ENCODE measurements at places on chromosomes 5 and 9.

DNA sequence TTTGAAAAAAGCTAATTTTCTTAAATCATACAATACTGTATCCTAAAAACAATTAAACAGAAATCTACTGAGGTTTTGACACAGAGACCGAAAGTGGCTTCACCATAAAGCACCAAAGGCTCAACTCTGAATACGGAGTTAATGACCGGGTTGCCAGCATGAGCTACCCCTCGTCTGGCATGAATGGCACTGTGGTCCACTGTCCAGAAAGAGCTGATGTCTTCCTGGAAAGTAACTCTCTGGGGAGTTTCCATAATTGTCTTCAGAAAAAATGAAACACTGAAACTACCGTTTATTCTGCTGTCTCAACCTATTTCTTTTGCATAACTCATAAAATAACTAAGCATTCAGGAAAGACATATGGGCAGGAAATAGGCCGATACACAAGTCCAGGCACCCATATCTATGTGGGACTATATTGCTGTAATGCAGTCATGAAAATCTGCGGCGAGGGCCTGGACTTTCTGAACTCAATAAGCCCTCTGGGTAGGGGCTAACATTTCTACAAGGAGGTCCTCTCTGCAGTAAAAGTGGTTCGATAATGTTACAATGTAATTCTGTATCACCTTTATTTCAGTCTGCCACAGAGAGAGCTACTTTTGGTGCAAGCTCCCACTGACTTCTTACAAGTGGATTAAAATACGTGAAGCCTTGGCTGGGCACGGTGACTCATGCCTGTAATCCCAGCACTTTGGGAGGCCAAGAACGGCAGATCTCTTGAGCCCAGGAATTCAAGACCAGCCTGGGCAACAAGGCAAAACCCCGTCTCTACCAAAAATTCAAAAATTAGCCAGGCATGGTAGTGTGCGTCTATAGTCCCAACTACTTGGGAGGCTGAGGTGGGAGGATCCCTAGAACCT is 52.4 kb downstream of the ANKH start:
- DNase-seq: no peak

DNA sequence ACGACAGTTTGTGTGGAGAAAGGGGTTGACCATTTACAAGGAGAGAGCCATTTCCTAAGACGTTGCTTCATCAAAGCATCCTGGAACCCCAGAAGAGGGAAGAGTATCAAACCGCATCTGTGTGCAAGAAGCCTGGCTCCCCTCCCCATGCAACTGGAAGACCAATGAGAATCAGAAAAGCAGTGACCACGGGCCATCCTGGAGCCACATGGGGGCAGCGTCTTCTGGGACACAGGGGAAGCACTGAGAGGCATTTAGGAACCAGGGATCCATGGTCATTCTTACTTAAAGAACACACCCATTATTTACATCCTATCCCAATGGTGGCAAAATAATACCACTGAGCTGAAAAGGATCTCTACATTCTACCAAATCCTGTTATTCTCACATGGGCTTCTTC is 29.3 kb downstream of the SEMA5A start:
- no peak for DNase-seq

- DNase-seq: no peak
Measured at GRCh38 chr5:135367076-135367475, 32.0 kb downstream of the MACROH2A1 start.

DNA sequence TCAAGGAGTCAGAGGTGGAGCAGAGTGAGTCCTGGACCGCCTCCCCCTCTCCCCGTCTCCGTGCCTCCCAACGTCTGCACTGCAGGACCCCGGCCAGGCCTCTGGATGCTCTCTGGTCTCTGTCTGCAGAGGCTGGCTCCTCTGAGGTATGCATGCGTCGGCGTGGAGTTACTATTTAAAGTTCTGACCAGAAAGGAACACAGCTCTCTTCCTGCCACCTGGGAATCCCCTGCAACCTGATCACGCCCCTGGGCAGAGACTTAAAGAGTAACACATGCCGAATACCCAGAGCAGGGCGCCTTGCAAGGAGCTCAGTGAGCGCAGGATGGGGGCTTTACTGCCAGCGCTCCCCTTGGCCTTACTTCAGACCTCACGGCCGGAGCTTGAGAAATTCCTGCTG is 16.0 kb downstream of the ANXA6 start:
- DNase-seq: no peak

DNA sequence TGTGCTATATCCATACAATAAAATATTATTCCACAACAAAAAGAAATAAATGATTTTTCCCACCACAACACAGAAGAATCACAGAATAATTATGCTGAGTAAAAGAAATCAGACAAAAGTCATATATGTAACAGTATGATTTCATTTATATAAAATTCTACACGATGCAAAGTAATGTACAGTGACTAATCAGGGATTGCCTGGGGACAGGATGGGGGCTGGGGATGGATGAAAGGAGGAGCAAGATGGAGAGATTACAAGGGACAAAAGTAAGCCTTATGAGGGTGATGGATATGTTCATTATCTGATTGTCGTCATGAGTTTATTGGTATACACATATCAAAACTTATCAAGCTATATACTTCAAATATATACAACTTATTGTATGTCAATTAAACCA is 154.0 kb downstream of the FBN2 start:
- no peak for DNase-seq

- no peak for DNase-seq
Measured at GRCh38 chr9:96150324-96151227, 151.4 kb downstream of the HSD17B3 start.

DNA sequence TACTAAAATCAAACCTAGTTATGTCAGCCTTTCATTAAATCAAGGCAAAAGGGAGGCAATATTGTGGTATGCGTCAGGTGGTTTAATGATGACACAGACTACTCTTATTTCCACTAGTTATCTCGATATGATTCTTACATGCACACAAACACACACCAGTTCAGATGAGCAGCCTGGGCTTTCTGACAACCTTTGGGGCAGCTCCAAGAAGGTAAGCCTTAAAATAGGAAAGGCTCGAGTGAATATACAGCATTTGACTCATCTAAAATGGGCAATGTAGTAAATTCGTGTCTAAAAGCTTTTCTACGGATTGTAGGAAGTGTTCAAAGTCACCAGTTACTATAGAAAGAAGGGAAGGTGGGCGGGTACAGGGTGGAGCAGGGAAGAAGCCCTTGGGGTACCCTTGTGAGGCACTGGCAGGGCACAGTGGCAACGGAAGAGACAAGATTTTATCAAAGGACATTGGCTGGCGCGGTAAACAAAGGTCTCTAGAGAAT is 1.9 kb downstream of the ANKH start:
- DNase-seq: peak; percentile 12

DNA sequence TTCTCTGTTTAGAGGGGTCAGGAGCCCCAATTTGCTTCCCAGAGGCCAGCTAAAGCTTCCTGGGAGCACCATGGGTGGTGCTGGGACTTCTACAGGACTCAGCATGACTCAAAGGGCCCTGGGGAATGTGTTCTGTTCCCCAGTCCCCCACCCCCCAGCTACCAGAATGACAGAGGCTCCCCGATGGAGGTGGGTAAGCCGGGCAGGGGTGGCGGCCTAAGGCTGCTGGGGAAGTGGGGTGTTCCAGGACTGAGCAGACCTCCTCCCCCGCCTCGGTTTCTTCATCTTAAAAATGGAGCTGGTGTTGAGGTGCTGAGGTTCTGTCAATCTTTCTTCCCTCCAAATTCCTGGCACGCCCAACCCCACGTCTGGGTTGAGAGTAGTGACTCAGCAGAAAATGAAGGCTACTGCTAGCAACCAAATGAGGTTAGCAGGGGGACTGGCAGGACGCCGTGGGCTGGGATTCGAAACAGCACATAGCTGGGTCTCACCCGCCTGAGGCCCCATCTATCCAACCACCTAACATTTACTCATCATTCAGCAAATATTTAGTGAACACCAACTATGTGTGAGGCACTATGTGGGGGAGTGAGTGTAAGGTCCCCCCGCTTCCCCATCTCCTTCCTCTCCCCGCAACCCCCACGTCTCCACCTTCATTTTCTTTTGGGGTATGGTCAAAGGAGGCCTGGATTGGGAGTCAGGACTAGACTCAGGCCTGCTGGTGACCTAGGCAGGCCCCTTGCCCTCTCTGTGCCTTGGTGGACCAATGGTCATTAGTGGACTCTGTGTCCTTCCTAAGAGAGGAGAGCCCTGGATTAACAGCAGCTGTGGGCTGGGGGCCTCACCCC is 50.2 kb downstream of the C9orf50 start:
- no peak for DNase-seq

DNA sequence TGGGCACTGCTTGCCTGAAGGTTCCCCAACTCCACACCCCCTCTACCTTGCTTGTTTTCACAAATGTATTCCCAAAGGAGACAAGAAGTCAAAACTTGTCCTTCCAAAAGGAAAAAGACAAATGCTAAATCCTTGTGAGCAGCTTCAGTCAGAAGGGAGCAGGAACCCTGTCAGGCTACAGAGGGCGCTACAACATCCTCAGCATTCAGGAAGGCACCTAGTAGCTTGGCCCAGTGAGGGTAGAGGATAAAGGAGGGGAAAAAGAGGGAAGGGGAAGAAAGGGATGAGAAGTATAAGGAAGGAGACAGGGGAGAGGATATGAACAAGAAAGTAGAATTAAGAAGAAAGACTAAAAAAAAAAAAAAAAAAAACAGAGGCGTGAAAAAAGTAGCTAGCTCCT is 97.5 kb downstream of the MLLT3 start:
- DNase-seq: no peak

DNA sequence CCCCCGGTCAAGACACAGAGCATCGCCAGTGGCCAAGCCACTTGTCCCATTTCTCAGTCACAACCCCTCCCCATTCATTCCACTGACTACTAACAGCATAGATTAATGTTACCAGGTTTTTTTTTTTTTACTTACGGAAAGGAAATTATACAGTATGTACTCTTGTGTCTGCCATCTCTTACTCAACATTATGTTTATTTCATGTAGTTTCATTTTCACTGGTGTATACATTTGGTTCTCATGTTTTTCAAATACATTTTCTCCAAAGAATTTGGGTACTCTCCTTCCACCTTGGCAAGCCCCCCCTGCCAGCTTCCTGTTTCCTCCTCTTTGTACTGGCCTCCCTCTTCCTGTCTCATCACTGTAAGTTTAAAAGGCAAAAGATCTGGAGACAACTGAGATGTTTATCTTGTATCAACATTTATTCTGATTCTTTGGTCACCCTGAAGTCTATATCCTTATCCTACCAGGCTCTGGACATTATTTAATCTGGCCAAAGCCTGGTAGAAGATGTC is 207.3 kb downstream of the SAXO1 start:
- no peak for DNase-seq

DNA sequence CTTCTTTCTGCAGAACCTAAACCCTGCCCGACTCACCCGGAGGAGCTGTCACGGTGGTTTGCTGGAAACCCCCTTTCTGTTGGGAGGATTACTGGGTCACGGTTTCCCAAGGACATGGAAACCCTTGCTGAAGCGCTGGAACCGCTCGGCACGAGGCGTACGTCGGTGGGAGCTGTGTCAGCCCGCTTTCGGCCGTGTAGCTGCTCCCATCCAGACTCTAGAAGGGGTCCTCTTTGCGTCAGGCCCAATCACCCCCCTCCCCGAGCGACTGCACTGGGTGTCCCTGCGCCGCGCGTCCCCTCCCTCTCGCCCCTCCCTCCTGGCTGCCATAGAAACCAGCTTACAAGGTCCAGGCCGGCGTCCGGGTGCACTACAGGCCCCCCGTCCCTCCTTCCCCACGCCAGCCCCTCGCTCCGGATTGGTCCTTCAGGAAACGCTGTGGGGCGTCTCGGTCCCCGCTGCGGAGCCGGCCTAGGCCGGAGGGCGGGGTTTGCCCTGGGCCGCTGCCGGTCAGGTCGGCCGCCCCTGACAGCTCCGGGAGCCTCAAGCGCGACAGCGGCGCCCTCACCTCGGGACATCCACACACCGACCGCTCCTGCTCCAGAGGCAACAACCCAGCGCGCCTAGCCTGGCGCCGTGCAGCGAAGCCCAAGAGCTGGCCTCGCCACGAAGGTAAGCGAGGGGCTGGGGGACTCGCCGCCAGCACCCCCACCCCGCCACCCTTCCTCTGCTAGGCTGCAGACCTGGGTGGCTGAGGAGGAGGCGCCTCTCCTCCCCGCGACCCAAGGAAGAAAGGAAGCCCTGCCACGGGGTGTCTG is at the start of gene NIM1K:
Gene NIM1K (plus strand): TSS at position 486 of the 818 bp plus-strand sequence. CDS start 53,551 bp downstream, outside the sequence.
- DNase-seq: no peak

- no peak for DNase-seq
Measured at GRCh38 chr5:102718819-102719218, 36.3 kb upstream of the PAM start.

- no peak for DNase-seq
Measured at GRCh38 chr9:90961375-90961774, 159.8 kb downstream of the SYK start.

- no peak for DNase-seq
Measured at GRCh38 chr5:92907938-92908606, 672.9 kb downstream of the NR2F1-AS1 start.

DNA sequence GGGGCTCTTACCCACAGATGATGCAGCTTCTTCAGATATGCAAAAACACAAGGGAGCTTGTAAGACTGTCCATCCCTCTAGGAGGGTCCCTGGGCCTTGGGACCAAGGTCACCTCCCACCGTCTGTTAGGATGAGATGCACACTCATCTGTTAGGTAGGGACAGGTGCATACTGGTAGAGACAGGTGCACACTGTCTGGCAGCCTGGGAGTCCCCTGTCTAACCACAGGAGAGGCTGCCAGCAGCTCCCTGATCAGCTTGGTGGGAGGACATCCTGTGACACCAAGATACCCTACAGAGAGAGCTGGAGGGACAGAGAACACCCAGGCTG is 13.2 kb downstream of the TSPAN17 start:
- DNase-seq: no peak

DNA sequence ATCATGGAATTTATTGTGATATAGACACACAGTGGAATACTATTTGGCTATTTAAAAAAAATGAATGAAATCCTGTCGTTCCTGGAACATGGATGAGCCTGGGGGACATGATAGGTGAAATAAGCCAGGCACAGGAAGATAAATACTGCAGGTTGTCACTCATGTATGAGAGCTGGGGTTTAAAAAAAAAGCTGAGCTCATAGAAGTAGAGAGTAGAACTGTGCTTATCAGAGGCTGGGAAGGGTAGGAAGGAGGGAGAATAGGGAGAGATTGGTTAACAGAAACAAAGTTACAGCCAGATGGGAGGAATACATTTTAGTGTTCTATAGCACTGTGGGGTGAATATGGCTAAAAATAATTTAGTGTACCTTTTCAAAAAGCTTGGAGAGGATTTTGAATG is 200.6 kb upstream of the NR4A3 start:
- DNase-seq: no peak

DNA sequence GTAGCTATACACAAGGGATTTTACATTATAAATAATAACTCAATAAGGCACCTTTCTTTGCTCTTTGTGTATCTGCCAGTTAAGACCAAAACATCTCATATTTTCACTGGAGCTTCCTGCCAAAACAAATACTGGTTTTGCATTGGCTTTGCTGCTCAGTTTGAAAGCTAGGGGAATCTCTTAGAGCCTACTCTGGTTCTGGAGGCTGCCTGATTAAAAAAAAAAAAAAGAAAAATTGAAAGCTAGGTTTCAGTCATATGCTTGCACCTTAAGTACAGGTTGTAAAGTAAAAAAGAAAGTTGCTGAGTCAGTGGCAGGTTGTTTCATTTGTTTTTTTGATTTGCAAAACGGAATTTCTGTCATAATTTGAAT is 2.3 kb downstream of the DENND4C start:
- no peak for DNase-seq
